Colonic mucosa (tissue), 4 donors: ENCODE measurements at places on chromosomes 2 and 18. TPM values are rescaled to one million over a fixed set of nuclear protein-coding genes. Genes with fewer than 3 reads are reported as not detected.
A peak's percentile ranks its signal among the peaks of the same experiment; 100 is the strongest.

Gene PTGR3
- 59.1 TPM for total RNA-seq

Gene OSR1
- 2.4 TPM for total RNA-seq

Gene ALPG
- total RNA-seq: 1.7 TPM

Gene TWIST2
- 0.82 TPM for total RNA-seq

Gene TXNDC9
- total RNA-seq: 26.2 TPM

DNA sequence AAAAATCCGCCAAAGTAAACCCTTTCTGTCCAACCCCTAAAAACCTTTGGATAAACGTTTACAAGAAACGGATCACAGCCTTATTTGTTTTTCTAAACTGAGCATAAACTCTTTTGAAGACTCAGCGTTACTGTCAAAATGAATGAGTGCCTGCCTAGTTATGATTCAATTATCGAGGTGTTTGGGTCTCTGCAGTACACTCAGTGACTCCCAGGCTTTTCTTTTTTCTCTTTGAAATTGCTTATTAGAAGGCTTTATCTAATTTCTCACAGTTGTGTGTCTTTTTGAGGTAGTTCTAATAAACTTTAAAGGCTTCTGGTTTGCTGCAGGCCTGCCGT is 663 bp downstream of the RHBDD1 start:
- H3K36me3 ChIP-seq: no peaks in the 10 kb centered on the region
- H3K27me3 ChIP-seq: no peaks in the 10 kb centered on the region
- DNase-seq: no peak
- peak overlapping the region; percentile 74 for H3K4me3 ChIP-seq
- H3K4me1 ChIP-seq: peaks cover 12% of the 10 kb centered on the region

- H3K36me3 ChIP-seq: no peaks in the 10 kb centered on the region
- DNase-seq: no peak
- no peak overlapping the region for H3K4me3 ChIP-seq
- H3K4me1 ChIP-seq: no peaks in the 10 kb centered on the region
These were observed 92.9 kb downstream of the TXNL1 start for GRCh38 chr18:56545464-56545863.

- no peaks in the 10 kb centered on the region for H3K36me3 ChIP-seq
- no peak for DNase-seq
- no peaks in the 10 kb centered on the region for H3K27me3 ChIP-seq
- H3K27ac ChIP-seq: no peak overlapping the region
These were observed 41.8 kb upstream of the SP3 start for GRCh38 chr2:174007010-174007409.

- no peaks in the 10 kb centered on the region for H3K27me3 ChIP-seq
- no peaks in the 10 kb centered on the region for H3K36me3 ChIP-seq
- no peaks in the 10 kb centered on the region for H3K4me1 ChIP-seq
These were observed 141.1 kb downstream of the ATP9B start for GRCh38 chr18:79210002-79210910.

DNA sequence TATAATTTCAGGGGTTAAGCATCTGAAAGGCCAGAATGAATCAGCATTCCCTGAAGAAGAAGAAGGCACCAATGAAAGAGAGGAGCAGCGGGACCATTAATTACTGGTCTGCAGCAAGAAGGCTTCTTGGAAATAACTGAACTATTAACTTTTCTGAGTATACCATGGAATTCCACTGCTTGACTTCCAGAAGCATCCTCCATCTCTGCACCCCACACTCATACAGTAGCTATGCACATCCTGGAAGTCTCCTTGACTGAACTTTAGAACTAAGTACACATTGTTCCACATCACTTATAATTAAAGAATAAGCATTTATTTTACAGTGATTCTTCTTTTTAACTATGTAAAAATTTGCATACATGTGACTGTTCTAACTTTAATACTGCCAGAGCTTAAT is 131.5 kb downstream of the PPP1R1C start:
- no peak overlapping the region for H3K4me3 ChIP-seq
- no peaks in the 10 kb centered on the region for H3K36me3 ChIP-seq
- no peak overlapping the region for H3K27ac ChIP-seq
- DNase-seq: no peak
- H3K27me3 ChIP-seq: no peaks in the 10 kb centered on the region
- no peaks in the 10 kb centered on the region for H3K4me1 ChIP-seq

DNA sequence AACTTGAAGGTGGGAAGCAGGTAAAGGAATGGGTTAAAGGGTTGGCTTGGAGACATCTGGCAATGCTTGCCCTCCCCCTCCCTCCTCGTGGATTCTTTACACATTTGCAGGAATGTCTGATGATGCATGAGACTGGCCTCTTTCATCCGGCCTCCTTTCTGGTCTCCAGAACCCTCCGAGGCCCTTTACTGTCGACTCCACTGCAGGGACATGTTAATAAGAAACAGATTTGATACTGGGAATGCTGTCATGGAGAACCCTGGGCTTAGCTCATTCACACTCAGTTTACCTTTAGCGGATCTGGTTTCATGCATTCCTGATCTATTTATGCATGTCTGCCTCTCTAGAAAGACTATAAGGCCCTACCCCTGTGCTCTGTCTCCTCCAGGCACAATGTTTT is 238.7 kb downstream of the TGIF1 start:
- no peaks in the 10 kb centered on the region for H3K4me1 ChIP-seq
- H3K36me3 ChIP-seq: no peaks in the 10 kb centered on the region
- no peak overlapping the region for H3K27ac ChIP-seq
- no peak overlapping the region for H3K4me3 ChIP-seq
- DNase-seq: no peak
- H3K27me3 ChIP-seq: no peaks in the 10 kb centered on the region

GRCh38 chr2:103284750-103285149 is 522.9 kb downstream of the TMEM182 start:
- no peak for DNase-seq
- no peaks in the 10 kb centered on the region for H3K36me3 ChIP-seq
- no peaks in the 10 kb centered on the region for H3K4me1 ChIP-seq
- no peaks in the 10 kb centered on the region for H3K27me3 ChIP-seq

DNA sequence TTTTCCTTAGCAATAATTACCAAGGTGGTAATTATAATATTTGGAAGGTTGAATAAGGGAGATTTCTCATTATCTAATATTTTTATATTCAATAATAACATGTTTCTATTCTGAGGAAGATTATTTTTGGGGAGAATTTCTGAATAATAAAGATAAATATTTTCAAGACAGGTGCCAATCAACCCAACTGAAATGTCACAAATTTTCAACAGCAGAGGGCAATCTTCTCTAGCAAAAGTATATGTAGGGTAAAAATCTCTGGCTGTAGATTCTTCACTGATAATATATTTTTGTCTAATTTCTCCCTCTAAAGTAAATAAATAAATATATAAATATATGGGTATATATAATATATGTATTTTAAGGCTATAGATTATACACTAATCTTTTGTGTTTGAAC is 1187.2 kb upstream of the CRIM1 start:
- H3K27ac ChIP-seq: no peak overlapping the region
- H3K4me3 ChIP-seq: no peak overlapping the region
- H3K4me1 ChIP-seq: no peaks in the 10 kb centered on the region
- H3K36me3 ChIP-seq: no peaks in the 10 kb centered on the region
- no peak for DNase-seq

DNA sequence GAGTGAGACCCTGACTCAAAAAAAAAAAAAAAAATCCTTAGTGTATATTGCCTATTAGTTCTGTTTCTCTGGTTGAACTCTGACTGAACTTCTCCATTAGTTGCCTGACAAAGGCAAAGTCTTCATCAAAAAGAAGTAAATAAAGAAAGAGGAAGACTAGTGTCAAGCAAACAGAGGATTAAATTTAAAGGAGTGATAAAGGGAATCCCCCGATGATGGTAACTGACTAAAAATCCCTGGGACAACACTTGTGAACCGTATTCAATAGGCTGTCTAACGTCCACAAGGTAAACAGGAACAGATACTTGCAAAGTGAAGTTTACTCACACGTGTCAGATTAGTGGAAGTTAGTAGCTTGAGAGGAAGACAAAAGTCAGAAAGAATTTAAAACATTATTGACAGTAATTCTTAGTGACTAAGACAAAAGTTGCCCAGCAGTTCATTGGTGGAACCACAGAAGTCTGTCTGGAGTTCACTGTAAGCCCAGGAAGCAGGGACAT is 26.2 kb upstream of the SPOPL start:
- no peak for DNase-seq
- H3K27ac ChIP-seq: no peak overlapping the region
- H3K4me3 ChIP-seq: no peak overlapping the region
- no peaks in the 10 kb centered on the region for H3K36me3 ChIP-seq
- no peaks in the 10 kb centered on the region for H3K27me3 ChIP-seq

- H3K36me3 ChIP-seq: no peaks in the 10 kb centered on the region
- DNase-seq: no peak
- H3K4me3 ChIP-seq: no peak overlapping the region
- no peaks in the 10 kb centered on the region for H3K4me1 ChIP-seq
- no peak overlapping the region for H3K27ac ChIP-seq
- H3K27me3 ChIP-seq: no peaks in the 10 kb centered on the region
These were observed 323.9 kb upstream of the NRP2 start for GRCh38 chr2:205358351-205358815.

DNA sequence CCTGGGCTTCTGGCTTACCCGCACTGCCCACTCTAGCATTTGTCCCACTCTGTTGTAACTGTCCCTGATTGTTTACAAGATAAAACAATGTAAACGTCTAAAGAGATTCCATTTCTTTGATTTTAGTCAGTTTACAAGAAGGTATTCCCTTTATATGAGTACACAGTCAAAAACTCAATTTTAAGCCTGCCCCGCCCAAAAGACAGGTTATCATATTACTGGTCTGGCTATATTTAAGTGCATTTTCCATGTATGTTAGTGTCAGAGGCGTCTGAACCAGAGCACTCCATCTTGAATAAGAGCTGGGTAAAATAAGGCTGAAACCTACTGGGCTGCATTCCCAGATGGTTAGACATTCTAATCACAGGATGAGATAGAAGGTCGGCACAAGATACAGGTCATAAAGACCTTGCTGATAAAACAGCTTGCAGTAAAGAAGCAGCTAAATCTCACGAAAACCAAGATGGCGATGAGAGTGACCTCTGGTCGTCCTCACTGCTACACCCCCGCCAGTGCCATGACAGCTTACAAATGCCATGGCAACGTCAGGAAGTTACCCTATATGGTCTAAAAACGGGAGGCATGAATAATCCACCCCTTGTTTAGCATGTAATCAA is 15.0 kb downstream of the GPR45 start:
- H3K4me3 ChIP-seq: no peak overlapping the region
- H3K4me1 ChIP-seq: no peaks in the 10 kb centered on the region
- DNase-seq: no peak
- H3K27ac ChIP-seq: no peak overlapping the region
- H3K36me3 ChIP-seq: no peaks in the 10 kb centered on the region

DNA sequence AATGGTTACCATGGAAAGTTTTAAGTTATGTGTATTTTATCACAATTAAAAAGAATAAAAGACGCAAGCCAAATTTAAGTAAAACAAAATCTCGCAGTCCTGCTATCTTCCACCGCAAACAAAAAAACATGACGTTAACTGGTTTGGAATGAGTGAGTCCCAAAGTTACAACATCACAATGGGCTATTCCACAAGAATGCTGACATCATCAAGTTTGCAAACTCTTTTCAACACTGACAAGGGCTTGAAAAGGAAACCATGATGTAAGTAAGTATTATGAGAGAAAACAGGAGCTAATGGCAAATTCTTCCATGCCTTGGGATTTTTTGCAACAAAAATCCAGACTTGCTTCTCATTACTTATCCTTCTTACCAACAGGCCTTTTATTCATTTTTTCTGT is 31.1 kb downstream of the SIGLEC15 start:
- H3K27ac ChIP-seq: no peak overlapping the region
- H3K4me3 ChIP-seq: no peak overlapping the region
- H3K27me3 ChIP-seq: no peaks in the 10 kb centered on the region
- no peak for DNase-seq
- H3K4me1 ChIP-seq: no peaks in the 10 kb centered on the region
- H3K36me3 ChIP-seq: peaks cover 6% of the 10 kb centered on the region

DNA sequence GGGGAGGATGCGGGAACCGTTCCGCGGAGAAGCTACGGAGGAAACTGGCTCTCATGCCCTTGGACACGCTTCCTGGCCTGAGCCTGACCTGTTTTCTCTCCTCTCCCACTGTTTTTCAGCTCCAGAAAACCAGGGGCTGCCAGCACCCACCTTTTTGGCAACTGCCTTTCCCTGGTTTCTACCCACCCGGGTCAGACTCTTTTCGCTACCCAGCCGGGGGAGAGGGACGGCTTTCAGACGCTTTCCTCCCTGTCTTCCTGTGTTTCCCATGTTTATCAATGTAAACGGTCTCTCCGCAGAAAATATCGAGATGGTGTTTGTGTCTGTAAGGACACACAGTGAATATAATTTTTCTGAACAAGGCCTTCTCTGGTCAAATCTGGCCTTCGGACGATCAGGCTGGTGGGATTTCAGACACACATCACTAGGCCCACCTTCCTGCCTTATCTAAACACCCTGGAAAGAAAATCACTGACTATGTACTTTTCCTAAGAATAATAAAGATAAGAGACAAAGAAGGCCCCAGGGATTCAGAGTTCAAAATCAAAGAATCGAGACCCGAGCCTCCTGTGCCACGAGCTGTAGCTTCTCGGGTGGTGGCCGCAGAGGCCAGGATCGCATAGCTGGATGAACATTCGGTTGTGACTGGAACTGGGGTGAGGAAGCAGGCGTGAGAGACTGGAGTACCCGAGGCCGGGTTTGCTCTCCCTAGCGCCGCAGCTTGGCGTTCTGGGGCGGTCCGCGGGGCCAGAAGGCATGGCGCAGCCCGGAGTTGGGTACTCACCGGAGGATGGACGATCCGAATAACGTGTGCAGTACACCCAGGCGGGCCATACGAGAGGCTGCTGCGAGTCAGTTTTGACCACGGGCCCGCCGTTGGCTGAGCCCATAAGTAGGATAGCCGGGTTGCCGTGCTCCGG is 1.7 kb downstream of the EN1 start:
- H3K4me1 ChIP-seq: peaks cover 9% of the 10 kb centered on the region
- H3K36me3 ChIP-seq: no peaks in the 10 kb centered on the region
- H3K4me3 ChIP-seq: no peak overlapping the region
- H3K27ac ChIP-seq: no peak overlapping the region
- DNase-seq: no peak
